CD8-positive, alpha-beta memory T cell (primary cell): ENCODE measurements at places on chromosomes 2 and 18. TPM values are rescaled to one million over a fixed set of nuclear protein-coding genes. Genes with fewer than 3 reads are reported as not detected.

Gene HAAO
- total RNA-seq, result 0.35 TPM

Gene SULT1C4
- not detected for total RNA-seq

Gene POTEC
- not detected for total RNA-seq

- H3K27me3 ChIP-seq, result no peaks in the 10 kb centered on the region
- no peak overlapping the region for H3K4me3 ChIP-seq
- H3K36me3 ChIP-seq, result peaks cover 18% of the 10 kb centered on the region
- no peak overlapping the region for H3K27ac ChIP-seq
- H3K4me1 ChIP-seq, result no peaks in the 10 kb centered on the region
Observed at GRCh38 chr2:47833516-47833968, 50.6 kb downstream of the MSH6 start.

GRCh38 chr2:152166633-152167032 lies 8.9 kb downstream of the STAM2 start:
- DNase-seq, result no peak
- peaks cover 6% of the 10 kb centered on the region for H3K4me1 ChIP-seq
- no peaks in the 10 kb centered on the region for H3K27me3 ChIP-seq
- H3K27ac ChIP-seq, result no peak overlapping the region
- H3K4me3 ChIP-seq, result no peak overlapping the region
- H3K36me3 ChIP-seq, result no peaks in the 10 kb centered on the region

GRCh38 chr2:189858291-189858690 lies 74.0 kb downstream of the PMS1 start:
- H3K27ac ChIP-seq, result no peak overlapping the region
- H3K27me3 ChIP-seq, result no peaks in the 10 kb centered on the region
- no peaks in the 10 kb centered on the region for H3K36me3 ChIP-seq
- DNase-seq, result no peak

GRCh38 chr2:215299337-215299859 lies 12.5 kb upstream of the ATIC start:
- no peak overlapping the region for H3K4me3 ChIP-seq
- H3K36me3 ChIP-seq, result no peaks in the 10 kb centered on the region
- no peaks in the 10 kb centered on the region for H3K4me1 ChIP-seq

Gene PTPN2
- total RNA-seq, result 60.3 TPM

- H3K4me3 ChIP-seq, result no peak overlapping the region
- no peaks in the 10 kb centered on the region for H3K4me1 ChIP-seq
- H3K36me3 ChIP-seq, result no peaks in the 10 kb centered on the region
- no peak overlapping the region for H3K27ac ChIP-seq
- no peaks in the 10 kb centered on the region for H3K27me3 ChIP-seq
Observed at GRCh38 chr2:143968860-143969259, 551.1 kb downstream of the ZEB2 start.

DNA sequence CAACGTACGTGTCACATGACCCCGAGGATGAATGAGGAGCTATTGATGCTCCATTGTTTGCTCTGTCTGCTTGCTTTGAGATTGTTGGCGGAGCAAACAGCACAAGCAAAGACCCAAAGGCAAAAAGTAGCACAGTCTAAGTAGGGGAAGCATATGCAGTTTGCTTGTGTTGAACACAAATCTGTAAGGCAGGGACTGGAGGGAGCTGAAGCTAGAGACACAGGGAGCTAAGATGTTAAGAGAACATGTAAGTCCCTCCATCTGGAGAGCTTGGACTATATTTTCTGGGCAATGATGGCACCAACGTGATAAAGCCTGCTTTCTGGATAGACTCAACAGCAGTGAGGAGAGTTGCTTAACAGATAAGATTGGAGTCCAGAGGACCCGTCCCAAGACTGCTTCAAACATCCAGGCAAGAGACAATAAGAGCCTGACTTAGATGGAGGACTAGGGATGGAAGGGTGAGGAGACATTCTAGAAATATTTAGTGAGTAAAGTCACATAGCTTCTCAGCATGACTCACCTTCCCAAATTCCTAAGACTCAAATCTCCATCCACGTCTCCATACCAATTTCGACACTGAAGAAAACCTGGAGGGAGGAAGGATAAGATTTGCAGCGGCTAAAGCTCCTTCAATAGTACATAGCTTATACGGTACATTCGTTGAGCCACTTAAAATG lies 88.1 kb upstream of the KLF7 start:
- H3K27me3 ChIP-seq, result no peaks in the 10 kb centered on the region
- no peaks in the 10 kb centered on the region for H3K36me3 ChIP-seq
- H3K4me3 ChIP-seq, result no peak overlapping the region
- DNase-seq, result no peak
- no peaks in the 10 kb centered on the region for H3K4me1 ChIP-seq

Gene MAL
- total RNA-seq, result 27.3 TPM

DNA sequence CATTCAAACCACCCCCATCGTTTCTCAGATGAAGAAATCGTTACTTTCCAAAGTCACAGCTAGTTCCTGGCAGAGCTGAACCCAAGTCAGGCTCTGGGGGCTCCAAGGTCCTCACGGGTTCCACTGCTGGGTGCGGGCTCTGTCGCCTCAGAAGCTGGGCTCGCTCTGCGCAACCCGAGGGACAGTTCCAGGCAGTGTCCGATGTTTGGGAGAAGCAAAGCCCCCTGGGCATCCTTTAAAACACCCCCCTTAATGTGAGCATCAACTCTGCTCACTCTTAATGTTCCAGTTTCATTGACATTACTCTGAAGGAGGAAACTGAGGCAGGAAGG lies 796 bp downstream of the AOX1 start:
- no peaks in the 10 kb centered on the region for H3K36me3 ChIP-seq
- H3K27me3 ChIP-seq, result no peaks in the 10 kb centered on the region
- no peak overlapping the region for H3K4me3 ChIP-seq
- no peak for DNase-seq
- H3K4me1 ChIP-seq, result peaks cover 6% of the 10 kb centered on the region
- no peak overlapping the region for H3K27ac ChIP-seq

Gene FAHD2B
- 20.9 TPM for total RNA-seq

- H3K36me3 ChIP-seq, result no peaks in the 10 kb centered on the region
- H3K4me1 ChIP-seq, result no peaks in the 10 kb centered on the region
- H3K27me3 ChIP-seq, result no peaks in the 10 kb centered on the region
Observed at GRCh38 chr2:44553456-44553855, 191.7 kb downstream of the CAMKMT start.

Gene NFATC1
- total RNA-seq, result 46.7 TPM

GRCh38 chr2:10573709-10574108 lies 116.1 kb downstream of the NOL10 start:
- no peak for DNase-seq
- peaks cover 23% of the 10 kb centered on the region for H3K36me3 ChIP-seq
- H3K4me1 ChIP-seq, result no peaks in the 10 kb centered on the region
- H3K27ac ChIP-seq, result no peak overlapping the region
- H3K27me3 ChIP-seq, result no peaks in the 10 kb centered on the region
- no peak overlapping the region for H3K4me3 ChIP-seq

- no peak for DNase-seq
- H3K27me3 ChIP-seq, result no peaks in the 10 kb centered on the region
- peaks cover 20% of the 10 kb centered on the region for H3K4me1 ChIP-seq
- H3K36me3 ChIP-seq, result no peaks in the 10 kb centered on the region
Observed at GRCh38 chr2:157386247-157386646, 57.6 kb downstream of the CYTIP start.

DNA sequence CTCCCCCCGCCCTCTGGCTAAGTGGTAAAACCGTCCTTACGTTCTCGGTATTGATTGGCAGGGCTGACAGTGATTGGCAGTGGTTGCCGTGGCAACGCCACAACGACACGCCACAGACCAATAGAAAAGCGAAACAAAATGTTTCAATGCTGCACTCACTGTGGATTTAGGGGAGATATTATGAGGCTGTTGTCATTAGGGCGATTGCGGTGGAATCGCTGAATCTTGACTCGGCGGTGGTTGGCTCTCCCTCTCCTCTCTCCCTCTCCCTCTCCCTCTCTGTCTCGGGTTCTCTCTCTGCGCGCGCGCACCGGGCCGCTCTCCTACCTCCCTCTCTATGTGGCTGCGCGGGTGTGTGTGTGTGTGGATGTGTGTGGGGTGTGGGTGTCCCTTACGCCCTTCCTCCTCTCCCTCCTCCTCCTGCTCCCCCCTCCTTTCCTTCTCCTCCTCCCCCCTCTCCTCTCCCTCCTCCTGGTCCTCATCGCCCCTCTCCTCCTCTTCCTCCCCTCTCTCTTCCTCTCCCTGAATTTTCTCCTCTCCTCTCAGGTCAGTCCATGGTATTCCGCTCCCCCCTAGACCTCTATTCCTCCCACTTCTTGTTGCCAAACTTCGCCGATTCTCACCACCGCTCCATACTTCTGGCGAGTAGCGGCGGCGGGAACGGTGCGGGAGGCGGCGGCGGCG lies at the start of gene SIX3:
Gene SIX3, plus strand, starts transcription at position 152 of the 684 bp plus-strand sequence. Its CDS starts 403 bp downstream, at position 555.
- no peak within 1 kb of the TSS for H3K27ac ChIP-seq
- peak within 1 kb of the TSS; percentile 32 for H3K4me3 ChIP-seq
- H3K4me1 ChIP-seq, result peaks cover 11% of the 10 kb centered on the region
- no peaks in the 10 kb centered on the region for H3K36me3 ChIP-seq
- peak; percentile 39 for DNase-seq

- H3K4me1 ChIP-seq, result no peaks in the 10 kb centered on the region
- no peaks in the 10 kb centered on the region for H3K27me3 ChIP-seq
- no peak overlapping the region for H3K4me3 ChIP-seq
- no peaks in the 10 kb centered on the region for H3K36me3 ChIP-seq
Observed at GRCh38 chr2:133526530-133527300, 41.5 kb downstream of the NCKAP5 start.

- H3K4me3 ChIP-seq, result no peak overlapping the region
- DNase-seq, result no peak
- no peaks in the 10 kb centered on the region for H3K27me3 ChIP-seq
- H3K36me3 ChIP-seq, result no peaks in the 10 kb centered on the region
- H3K27ac ChIP-seq, result no peak overlapping the region
Observed at GRCh38 chr18:63578357-63578958, 8.7 kb upstream of the SERPINB13 start.

DNA sequence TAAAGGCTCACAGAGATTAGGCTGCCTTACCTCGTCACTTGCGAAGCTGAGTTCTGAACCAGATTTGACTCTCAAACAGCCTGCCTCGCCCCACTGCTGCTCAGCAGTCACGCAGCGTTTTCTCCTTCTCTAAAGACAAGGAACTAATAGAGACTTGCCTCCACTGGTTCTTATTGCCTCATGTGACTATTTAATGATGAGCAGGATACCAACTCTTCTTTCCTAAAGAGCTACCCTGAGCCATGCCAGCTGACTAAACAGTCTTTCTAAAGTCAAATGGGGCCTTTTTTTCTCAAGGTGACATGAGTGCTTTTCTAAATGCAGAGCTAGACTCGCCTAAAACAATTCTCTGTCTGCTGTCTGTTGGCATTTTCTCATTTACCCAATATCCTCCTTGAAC lies 147.5 kb downstream of the NCKAP5 start:
- no peak overlapping the region for H3K27ac ChIP-seq
- H3K4me1 ChIP-seq, result no peaks in the 10 kb centered on the region
- DNase-seq, result no peak

DNA sequence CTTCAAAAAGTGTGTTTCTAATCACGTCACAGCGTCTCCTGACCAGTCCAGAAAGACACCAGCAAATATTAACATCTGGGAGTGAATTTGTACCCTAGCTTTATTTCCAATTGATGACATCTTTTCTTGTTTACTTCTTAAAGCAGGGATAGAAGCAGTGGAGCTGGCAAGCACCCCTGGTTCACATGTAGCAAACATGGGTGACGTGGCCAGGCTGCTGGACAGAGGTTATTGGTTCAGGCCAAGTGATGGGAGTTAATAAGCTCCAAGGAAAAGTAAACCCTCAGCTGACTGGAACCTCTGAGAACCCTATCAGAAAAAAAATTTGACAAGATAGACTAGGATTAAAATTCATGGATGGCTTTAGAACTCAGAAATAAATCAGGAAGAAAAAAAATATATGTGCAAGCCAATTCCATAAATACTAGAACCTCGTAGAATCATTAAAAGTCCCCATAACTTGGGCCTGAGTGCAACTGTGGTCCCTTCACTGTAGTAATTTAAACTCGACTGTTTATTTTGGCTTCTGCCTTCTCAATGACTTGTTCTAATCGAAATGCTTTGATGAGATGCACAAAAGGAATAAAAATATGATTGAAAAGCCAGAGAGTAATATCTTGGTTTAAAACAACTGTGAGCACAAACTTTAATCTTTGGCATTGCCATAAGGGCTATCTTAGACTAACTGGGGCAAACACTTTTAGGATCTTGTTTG lies 121.5 kb upstream of the CTAGE1 start:
- no peak overlapping the region for H3K4me3 ChIP-seq
- H3K27me3 ChIP-seq, result no peaks in the 10 kb centered on the region
- no peaks in the 10 kb centered on the region for H3K36me3 ChIP-seq
- no peaks in the 10 kb centered on the region for H3K4me1 ChIP-seq

- no peaks in the 10 kb centered on the region for H3K27me3 ChIP-seq
- no peak for DNase-seq
- H3K4me3 ChIP-seq, result no peak overlapping the region
Observed at GRCh38 chr18:51361130-51361860, 163.8 kb upstream of the MEX3C start.

DNA sequence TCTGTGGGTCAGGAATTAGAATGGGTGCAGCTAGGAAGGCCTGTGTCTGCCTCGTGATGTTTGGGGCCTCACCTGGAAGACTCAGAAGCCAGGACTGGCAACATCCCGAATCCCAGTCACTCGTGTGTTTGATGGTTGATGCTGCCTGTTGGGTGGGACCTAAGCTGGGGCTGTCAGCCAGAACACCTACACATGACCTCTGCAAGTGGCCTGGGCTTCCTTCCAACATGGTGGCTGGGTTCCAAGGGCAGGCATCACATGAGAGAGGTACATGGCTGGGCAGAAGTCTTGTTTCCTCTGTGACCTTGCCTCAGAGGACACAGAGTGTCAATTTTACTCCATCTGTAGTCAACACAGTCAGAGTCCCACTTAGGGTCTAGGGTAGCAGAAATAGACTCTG lies 177.8 kb downstream of the GBX2 start:
- H3K27ac ChIP-seq, result no peak overlapping the region
- no peak overlapping the region for H3K4me3 ChIP-seq
- no peak for DNase-seq
- no peaks in the 10 kb centered on the region for H3K36me3 ChIP-seq
- H3K27me3 ChIP-seq, result no peaks in the 10 kb centered on the region
- no peaks in the 10 kb centered on the region for H3K4me1 ChIP-seq

GRCh38 chr2:145060876-145061275 lies 541.0 kb upstream of the ZEB2 start:
- no peak for DNase-seq
- no peaks in the 10 kb centered on the region for H3K36me3 ChIP-seq
- no peak overlapping the region for H3K27ac ChIP-seq

DNA sequence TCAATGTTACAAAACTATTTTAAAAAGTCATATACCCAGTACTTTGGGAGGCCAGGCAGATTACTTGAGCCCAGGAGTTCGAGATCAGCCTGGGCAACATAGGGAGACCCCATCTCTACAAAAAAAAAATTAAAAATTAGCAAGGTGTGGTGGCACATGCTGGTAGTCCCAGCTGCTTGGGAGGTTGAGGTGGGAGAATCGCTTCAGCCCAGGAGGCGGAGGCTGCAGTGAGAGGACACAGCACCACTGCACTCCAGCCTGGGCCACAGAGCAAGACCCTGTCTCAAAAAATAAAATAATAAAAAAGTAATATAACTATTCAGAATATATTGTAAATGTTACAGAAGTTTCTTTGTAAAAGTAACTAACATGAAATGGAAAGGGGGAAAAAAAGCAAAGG lies 1.9 kb downstream of the PASK start:
- H3K36me3 ChIP-seq, result no peaks in the 10 kb centered on the region
- H3K27ac ChIP-seq, result no peak overlapping the region
- H3K4me1 ChIP-seq, result peaks cover 25% of the 10 kb centered on the region
